ENCODE measurements at places on chromosomes 5 and 9.

- DNase-seq = no peak
These were observed 43.2 kb downstream of the KIAA0825 start for GRCh38 chr5:94575196-94575595.

- DNase-seq = no peak
These were observed 6.8 kb downstream of the TMEM250 start for GRCh38 chr9:136111910-136112309.

- DNase-seq = no peak
These were observed 30.2 kb downstream of the PTPN3 start for GRCh38 chr9:109467936-109468335.

DNA sequence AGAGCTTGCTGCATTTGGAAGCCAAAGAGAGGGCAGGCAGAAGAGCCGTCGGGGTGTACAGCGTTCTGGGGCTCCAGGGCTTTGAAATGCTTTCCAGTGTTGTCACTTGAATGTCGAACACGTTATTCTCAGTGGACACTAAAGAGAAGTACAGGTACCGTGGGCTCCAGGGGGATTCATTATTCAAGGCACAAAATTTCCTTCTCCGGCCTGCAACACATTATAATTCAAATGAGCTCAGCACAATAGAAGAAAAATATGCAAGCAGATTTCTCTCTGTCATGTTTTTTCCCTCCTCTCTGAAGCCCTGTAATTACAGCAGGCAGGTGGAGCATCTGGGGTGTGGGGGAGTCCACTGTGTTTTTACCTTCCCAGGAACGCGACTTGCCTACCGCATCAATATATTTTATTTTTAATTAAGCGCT lies 293.1 kb downstream of the ZSWIM6 start:
- no peak for DNase-seq

DNA sequence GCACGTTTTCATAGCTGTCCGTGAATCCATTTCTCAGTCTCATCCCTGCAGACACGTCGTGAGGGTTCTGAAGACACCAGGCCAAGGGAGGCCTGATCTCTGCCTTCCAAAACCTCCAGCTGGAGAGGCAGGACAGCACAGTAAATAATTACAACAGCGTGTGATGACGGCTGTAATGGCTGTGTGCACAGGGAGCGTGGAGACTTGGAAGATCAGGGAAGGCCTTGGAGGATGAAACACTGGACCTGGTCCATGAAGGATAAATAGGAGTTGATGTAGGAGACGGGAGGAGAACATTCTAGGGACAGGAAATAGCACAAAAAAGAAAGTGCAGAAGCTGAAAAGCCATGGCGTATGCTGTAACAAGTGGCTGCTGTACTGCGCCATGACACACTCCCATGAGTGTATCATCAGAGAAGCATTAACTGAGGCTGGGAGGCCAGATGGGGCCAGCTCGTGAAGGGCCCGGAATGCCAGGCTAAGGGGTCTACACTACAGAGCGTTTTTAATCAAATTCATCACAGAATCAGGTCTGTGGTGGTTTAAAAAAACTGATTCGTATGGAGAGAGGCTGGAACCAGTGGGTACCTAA lies 97.2 kb downstream of the CRB2 start:
- DNase-seq = no peak

- no peak for DNase-seq
These were observed 7.1 kb downstream of the SPRY4 start for GRCh38 chr5:142317753-142318152.

DNA sequence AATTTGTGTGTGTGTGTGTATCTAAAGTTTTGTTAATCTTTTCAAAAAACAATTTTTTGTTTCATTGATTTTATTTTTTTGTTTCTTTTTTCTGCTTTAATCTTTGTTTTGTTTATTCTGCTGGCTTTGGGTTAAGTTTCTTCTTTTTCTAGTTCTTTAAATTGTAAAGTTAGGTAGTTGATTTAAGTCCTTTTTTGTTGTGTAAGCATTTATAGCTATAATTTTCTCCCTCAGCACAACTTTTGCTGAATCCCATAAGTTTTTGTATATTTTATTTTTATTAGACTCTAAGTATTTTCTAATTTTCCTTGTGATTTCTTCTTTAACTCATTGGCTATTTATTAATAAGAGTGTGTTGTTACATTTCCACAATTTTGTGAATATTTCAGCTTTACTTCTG lies 34.9 kb downstream of the GABRA6 start:
- DNase-seq = no peak

DNA sequence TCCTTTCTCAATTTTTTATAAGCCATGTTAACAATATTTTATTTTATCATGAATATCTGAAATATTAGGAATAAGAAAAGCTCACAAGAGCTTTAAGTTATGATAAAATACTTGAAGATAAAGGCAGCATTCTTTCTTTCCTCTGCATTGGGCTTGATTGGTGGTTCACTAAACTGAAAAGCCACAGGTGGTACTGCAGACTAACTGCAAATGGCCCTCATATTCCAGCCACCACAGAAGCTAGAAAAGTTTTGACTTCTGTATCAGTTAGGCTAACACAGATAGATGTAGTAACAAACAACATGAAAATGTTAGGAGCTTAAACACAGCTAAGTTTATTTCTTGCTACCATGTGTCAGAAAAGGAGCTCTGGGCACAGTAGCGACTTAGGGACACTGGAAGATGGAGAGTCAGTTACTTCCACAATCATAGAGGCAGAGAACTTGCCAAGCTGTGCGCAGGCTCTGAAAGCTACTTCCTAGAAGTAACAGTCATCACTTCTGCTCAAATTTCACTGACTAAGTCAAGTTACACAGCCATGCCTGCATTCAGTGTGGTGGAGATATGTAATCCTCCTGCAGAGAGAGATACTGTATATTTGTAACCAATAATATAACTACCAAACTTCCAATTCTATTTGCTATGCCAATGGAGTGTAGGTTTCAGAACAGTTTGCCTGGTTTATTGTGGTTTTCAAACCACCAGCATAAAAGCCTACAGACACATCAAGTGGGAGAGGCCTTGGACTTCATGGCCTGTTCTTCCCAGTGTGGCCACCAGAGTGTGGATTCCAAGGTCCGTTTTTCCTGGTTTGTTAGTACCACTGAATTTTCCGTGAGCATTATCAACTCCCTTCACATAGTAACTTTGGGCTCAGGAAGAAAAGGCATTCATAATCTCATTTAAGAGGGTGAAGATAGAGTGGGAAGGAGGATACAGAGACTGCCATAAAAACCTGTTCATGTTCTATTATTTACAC lies 268.3 kb downstream of the PJA2 start:
- DNase-seq = peak; percentile 4
